Peyer's patch (tissue), 4 donors: ENCODE measurements at places on chromosomes 5 and 9. TPM values are rescaled to one million over a fixed set of nuclear protein-coding genes. Genes with fewer than 3 reads are reported as not detected.

The RNF208 gene
- 4.4 TPM for total RNA-seq

GRCh38 chr9:137236936-137237421, 4.1 kb upstream of the TUBB4B start:
- H3K4me3 ChIP-seq: peak overlapping the region; percentile 28
- H3K4me1 ChIP-seq: peaks cover 33% of the 10 kb centered on the region
- no peak for DNase-seq
- no peaks in the 10 kb centered on the region for H3K27me3 ChIP-seq

DNA sequence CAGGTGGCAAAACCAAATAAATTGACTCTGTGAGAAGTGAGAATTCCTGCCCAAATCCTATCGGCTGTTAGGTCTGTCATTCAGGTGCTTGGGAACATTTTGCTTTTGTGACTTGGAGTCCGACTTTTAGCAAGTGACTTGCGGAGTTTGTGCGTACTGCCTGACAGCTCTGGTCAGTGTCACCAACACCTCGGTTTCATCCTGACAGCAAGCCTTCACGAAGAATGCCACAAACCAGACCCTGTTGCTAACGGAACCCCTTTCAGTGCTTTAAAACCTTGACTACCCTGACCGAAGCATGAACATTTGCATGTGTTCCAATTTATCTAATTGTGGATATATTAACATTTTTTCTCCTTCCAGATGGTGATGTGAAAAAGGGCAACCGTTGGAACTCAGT, 26.5 kb downstream of the LIX1 start:
- H3K36me3 ChIP-seq: no peaks in the 10 kb centered on the region
- H3K27ac ChIP-seq: no peak overlapping the region
- H3K27me3 ChIP-seq: no peaks in the 10 kb centered on the region
- DNase-seq: no peak
- H3K4me3 ChIP-seq: no peak overlapping the region

The LTC4S gene
- 12.4 TPM for total RNA-seq

DNA sequence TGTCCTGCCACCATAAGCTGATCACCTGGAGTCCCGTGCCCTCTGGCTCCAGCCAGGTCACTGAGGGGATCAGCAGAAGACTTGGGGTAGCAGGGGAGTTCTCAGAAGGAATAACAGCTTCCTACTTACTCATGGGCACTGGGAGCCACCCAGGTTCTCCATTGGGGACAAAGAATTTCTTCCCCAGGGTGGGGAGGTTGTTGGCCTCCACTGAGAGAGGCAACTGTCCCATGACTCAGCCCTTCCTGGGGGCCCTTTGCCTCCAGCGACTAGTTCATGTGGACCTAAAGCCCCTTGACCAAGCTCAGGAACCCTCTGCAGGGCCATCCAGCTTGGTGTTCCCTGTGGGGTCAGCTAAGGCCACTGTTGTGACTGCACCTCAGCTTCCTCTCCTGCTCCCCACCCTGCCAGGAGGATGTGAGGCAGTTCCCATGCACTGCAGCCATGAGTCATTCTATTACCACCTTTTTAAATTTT, 175.0 kb downstream of the AUH start:
- no peaks in the 10 kb centered on the region for H3K36me3 ChIP-seq
- no peak overlapping the region for H3K27ac ChIP-seq
- H3K4me3 ChIP-seq: no peak overlapping the region
- H3K4me1 ChIP-seq: peaks cover 5% of the 10 kb centered on the region
- no peaks in the 10 kb centered on the region for H3K27me3 ChIP-seq
- peak; percentile 48 for DNase-seq

The ZFP37 gene
- 1.3 TPM for total RNA-seq

The CDC14B gene
- 23.9 TPM for total RNA-seq

GRCh38 chr5:142134331-142135010, 25.9 kb downstream of the NDFIP1 start:
- peaks cover 51% of the 10 kb centered on the region for H3K36me3 ChIP-seq
- DNase-seq: no peak
- no peak overlapping the region for H3K27ac ChIP-seq
- H3K4me1 ChIP-seq: no peaks in the 10 kb centered on the region
